ENCODE measurements at places on chromosomes 12 and 14.
A peak's percentile ranks its signal among the peaks of the same experiment; 100 is the strongest.

- no peak for DNase-seq
These were observed 68.4 kb downstream of the ST8SIA1 start for GRCh38 chr12:22266101-22266500.

DNA sequence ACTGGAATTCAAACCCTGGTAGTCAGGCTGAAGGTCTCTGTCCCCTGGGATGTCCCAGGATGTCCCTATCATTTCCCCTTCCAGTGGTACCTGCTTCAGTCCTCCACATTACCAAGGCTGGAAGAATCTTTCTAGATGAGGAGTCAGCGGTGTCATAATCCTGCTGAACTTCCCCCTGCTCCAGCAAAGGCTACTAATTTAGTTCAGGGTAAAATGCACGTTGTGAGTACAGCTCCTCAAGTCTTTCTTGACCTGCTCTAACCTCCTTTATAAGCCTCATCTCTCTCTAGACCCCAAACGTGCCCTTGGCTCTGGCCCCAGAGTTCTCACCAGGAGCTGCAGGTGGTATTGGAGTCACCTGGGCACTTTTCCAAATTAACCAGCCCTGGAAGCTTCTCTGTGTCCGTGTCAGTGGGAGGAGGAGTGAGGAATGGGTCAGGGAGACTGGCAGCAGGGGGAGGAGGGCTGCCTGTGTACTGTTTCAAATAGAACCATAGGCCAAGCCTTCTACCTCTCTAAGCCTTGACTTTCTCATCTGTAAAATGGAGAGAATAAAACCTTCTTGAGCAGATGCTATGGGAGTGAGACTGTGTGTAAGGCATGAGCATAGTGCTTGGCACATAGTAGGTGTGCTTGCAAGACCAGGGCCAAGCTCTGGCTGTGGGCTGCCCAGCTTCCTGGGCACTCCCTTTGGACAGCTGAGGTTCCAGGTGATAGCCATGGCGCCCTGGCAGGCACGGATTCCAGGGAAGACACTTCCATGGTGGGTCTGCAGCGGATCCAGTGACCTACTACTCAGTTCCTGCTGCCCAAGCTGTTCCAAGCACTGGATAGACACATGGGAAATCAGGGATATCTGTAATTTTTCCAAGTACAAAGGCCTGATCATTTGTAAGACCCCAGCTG is 24.5 kb downstream of the ASB2 start:
- DNase-seq: no peak

DNA sequence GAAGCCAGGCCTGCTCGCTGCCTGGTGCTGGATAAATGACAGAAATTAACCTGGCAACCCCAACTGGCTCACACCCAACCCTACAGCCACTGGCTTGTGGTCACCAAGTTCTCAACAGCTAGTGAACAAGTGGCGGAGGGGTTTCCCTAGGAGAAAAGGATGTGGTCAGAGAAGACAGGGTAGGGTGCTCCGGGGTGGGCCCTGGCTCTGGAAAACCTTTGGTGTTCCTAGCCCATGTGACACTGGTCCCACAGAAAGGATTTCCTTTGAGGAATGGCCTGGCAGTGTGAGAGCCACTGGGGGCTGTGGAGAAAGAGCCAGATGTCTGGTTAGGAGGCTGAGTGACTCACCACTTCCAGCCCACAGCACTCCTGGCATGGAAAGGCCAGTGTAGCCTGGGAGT is 8.7 kb downstream of the SYNE3 start:
- DNase-seq: no peak

- peak; percentile 76 for DNase-seq
These were observed 64.8 kb upstream of the PTGR2 start for GRCh38 chr14:73786636-73787485.

- no peak for DNase-seq
These were observed 5.8 kb downstream of the ASB2 start for GRCh38 chr14:93970585-93970964.

GRCh38 chr14:64891173-64891838 is 11.6 kb upstream of the SPTB start:
- DNase-seq: no peak

DNA sequence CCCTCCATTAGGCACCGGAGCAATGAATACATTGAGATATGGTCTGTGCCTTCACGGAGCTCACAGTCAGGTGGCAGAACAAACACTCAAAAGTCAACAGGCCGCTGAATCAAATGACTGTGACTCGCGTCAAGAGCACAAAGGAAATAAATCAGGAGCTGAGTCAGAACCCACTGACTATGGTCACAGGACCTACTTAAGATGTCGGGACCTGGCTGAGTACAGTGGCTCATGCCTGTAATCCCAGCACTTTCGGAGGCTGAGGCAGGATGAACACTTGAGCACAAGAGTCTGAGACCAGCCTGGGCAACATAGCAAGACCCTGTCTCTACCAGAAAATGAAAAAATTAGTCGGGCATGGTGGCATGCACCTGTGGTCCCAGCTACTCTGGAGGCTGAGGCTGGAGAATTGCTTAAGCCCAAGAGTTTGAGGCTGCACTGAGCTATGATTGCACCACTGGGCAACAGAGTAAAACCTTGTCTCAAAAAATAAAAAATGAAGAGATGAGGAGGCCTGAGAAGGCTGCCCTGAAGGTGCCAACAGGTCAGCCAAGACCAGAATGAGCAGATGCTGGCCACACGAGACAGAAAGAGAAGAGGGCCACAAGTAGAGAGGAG is 19.9 kb downstream of the TMEM233 start:
- no peak for DNase-seq

DNA sequence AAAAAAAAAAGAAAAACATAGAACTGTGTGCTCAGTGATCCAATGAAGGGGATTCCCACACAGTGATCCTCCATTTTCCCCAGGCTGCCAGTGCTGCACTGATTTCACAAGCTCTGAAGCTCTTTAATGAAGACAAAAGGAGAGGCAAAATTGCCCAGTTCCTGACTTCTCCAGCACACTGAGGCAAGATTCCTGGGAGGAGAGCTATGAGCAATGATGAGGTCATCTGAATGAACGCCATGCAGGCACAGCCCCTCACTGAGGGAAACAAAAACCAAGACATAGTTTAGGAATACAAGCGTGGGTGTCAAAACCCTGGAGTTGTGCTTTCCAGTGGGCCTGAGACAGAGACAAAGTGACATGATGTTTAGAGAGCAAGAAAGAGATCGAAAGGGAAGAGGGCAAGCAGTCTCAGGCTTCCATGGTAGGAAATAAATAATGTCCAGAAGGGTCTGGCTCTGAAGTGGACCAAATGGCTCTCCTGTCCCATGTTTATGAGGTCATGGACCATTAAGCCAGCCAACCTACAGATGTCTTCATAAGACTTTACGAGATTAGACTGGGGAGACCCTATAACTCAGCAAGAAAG is 40.9 kb upstream of the SMUG1 start:
- DNase-seq: peak; percentile 33

- peak; percentile 56 for DNase-seq
These were observed 4.6 kb downstream of the ZNF384 start for GRCh38 chr12:6684609-6685008.

- no peak for DNase-seq
These were observed 182.2 kb upstream of the MDGA2 start for GRCh38 chr14:47857646-47858045.

DNA sequence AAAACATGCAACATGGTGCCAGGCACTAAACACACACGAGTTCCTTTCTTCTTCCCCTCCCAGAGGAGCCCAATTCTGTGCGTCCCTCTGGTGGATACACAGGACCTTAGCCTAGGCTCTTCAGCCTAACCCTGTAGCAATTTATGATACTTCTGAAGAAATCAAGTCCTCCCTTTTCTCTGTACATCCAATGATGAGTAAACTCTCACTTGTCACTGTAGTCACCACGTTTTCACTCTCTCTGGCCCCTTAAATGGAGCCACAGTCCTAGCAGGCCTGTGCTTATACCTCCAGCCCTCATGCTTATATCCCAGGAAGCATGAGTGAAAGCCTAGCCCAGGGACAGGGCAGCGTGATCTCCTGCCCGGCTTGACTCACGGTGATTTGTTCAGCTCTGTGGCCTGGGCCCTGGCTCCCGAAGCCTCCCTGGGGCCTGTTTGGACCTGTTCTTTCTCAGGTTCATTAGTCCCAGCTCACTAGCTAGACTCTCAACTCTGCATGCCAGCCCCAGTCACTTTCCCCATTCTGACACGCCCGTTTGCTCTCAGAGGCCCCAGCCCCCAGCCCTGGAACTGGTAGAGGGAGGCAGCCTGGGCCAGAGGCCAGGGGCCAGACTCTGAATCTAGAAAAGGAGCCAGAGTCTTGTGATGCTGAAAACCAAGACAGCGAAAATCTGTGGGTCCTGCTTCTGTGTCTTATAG is 24.1 kb upstream of the PLEKHG3 start:
- no peak for DNase-seq

DNA sequence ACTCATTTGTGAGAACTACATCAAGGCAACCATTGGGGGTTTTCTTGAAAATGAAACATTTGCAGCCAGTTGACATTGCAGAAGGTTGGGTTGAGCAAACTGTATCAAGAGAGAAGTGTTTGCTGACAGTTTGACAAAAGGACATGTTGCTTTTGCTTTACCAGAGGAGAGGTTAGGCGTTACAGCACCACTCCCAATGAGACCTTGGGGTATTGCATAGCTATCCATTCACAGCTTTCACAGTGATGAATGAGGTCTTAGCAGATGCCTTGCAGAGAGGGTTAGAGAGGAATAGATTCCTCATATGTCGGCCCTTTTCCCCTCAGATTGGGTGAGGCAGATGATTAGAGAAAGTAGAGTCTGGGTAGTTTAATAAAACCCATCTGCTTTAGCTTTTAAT is 988.9 kb upstream of the FLRT2 start:
- no peak for DNase-seq

- peak; percentile 12 for DNase-seq
These were observed 128.6 kb downstream of the ACSS3 start for GRCh38 chr12:81206429-81206828.

GRCh38 chr14:32073537-32074189 is 3.4 kb upstream of the ARHGAP5 start:
- peak; percentile 79 for DNase-seq

- DNase-seq: peak; percentile 93
These were observed 516 bp downstream of the PCBP2 start for GRCh38 chr12:53452159-53453077.

DNA sequence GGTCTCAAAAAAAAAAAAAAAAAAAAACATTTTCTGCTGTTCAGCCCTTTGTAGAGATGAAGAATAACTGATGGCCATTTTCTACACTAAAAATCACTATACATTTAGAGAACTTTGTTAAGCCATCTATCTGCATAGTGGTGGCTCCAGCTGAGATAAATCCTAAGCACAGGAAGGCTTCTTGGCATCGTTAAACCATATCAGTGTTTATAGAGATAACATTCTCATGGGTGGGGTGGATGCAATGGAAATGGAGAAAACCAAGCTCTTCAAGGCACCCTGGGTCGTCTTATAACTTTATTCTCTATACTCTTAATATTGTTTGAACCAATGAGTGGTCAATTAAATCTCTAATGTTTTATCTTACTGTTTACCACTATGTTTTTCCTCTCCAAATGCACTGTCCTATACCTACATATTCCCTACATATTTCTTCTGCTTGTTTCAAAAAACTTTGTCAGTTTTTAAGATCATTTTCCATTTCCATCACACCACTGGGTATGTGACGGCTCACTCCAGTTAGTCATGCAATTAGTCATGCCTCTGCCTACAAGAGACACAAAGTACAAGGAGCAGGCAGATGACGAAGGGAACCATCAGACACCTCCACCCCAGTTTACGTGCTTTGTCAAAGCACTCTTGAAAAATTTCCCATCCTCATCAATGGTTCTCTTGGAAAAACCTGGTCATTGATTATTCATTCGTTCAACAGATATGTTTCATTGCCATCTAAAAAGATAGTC is 119.3 kb upstream of the OVCH1 start:
- peak; percentile 27 for DNase-seq

DNA sequence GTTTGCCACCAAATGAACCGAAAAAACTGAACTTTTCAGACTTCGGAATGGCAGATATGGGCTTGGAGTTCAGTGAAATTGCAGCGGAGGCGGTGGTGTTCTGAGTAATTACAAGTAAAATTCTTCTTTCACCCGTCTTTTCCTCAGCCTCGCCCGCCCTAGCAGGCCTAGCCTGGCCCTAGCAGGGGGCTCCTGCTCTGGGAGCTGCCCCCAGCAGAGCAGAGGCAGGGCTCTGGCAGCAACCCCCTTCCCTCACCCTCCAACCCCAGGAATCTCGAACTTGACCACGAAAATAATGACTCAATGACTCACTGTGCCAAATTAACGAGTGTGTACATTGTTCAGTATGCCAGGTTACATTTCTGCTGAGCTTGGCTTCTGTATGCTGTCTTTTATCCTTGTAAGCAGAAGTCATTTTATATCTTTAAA is 1.1 kb downstream of the PAPLN start:
- DNase-seq: peak; percentile 11

- DNase-seq: no peak
These were observed 158.9 kb upstream of the PLEKHG7 start for GRCh38 chr12:92543840-92544239.

GRCh38 chr12:6154730-6155459 is 30.4 kb upstream of the VWF start:
- DNase-seq: no peak

- no peak for DNase-seq
These were observed 69.0 kb downstream of the KIF26A start for GRCh38 chr14:104207142-104208014.

DNA sequence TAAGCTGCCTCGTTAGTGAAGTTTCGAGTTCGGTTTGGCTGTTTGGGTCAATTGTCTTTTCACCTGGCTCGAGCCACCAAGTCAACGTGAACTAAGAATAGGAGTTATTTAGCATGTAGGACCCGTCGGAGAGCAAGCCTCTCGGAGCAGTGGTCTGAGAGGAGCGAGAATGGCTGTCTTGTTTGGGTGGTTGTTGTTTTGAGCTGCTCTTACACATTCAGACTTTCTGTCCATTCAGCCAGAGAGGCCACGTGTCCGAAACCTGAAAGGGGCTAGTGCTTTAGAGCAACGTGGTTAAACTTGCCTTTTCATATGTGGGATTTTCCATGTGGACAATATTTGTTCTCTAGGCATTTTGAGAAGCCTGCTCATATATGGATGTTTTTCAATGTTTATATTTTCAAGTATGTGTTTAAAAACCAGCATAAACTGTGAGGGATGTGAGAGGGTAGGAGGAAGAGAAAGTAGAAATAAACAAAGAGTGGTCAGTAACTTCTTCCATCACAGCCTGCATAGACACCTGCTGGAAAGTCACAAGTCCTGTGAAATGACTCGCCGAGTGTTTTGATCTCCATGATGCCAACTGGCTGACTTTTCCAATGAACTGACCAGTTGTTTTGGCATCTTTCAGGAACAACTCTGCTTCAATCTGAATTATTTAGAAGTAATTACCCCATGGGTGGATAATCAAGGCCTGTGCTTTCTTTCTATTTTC is 221.0 kb downstream of the ASCL1 start:
- DNase-seq: no peak
